ENCODE measurements at places on chromosomes 7 and 10.

DNA sequence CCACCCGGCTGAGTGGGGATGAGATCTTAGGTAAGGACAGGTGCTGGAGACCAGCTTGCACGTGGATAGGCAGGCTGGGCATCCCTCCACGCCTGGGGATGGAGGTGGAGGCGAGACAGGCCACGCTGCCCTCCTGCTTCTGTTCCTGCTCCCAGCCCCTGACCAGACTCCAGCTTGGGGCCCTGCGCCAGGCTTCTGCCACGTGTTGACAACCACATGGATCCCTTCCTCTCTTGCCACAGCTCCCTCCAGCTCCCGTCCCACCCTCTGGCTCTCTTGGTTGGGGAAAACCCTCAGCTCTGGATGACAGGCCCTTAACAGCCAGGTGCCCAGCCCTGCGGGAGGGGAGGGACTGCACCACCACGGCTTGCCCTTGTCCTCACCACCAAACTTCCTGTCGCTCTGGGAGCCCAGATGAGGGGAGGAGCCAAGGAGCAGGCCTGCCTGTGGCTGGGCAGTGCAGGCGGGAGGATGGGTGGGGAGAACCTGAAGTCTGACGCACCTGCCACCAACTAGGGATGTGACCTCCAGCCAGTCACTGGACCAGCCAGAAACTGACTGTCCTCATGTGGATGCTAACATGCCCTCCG is 36.0 kb downstream of the KCNH2 start:
- DNase-seq = no peak

DNA sequence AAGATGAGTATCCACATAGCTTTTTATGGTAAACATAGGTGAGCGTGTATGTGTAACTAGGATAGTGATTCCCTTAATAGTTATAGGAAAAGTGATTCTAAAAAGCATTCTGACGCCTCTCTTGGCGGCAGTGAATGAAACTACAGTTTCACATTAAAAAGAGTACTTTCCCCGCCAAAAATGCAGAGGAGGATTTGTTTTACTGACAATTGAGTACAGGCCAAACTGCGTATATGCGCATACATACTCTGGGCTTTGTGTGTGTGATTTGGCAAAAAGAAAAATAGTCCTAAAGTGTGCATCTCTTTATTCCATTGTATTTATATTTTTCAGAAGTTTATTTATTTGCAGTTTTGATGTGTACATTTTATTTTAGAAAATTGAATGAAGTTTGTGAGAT is 10.3 kb downstream of the CUL1 start:
- DNase-seq = no peak

- no peak for DNase-seq
Observed at GRCh38 chr10:132526676-132527075, 10.9 kb upstream of the INPP5A start.

GRCh38 chr7:94133460-94133859 is 129.3 kb upstream of the BET1 start:
- DNase-seq = no peak

- DNase-seq = no peak
Observed at GRCh38 chr7:95875519-95875918, 103.2 kb downstream of the DYNC1I1 start.

DNA sequence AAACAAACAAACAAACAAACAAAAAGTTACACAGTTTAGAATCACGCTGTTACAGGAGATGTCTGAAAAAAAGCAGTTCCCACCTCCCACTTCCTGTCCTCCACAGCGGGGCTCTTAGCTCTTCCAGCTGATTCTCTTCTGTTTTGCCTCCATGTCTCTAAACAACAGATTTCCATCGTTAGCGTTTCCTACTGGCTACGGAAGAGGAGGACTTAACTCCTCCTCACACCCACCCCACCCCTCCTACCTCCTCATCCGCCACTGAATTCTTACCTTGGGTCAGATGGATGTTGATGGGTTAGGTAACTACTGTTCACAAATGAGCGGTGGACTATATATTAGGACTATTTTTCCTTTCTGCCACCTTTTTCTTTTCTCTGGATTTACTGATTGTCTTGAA is 36.8 kb upstream of the NUB1 start:
- DNase-seq = no peak

DNA sequence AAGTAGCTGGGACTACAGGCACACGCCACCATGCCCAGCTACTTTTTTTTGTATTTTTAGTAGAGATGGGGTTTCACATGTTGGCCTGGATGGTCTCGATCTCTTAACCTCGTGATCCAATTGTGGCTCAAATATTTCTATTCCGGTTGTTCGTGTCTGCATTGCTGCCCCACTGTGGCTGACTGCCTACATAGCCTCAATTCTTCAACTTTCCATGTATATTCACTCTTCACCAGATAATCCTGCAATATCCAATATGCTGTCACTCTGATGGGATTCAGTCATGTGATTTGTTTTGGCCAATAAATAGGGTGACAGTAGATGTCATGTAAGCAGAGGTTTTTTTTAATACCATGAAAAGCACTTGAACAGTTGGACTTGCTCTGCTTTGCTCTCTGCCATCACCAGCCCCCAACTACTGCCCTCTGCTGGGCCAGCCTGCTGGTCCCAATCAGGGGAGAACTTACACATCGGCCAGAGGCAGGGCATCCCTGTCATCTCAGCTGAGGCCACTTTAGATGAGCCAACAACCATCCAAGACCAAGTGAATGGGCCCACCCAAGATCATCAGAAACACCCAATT is 56.7 kb downstream of the NSUN6 start:
- DNase-seq = no peak

- peak; percentile 85 for DNase-seq
Observed at GRCh38 chr10:72625608-72626443, at the start of gene MICU1. TSS of gene MICU1 (minus strand) at chr10:72626079. CDS start at chr10:72566793, 59,286 bp downstream.

DNA sequence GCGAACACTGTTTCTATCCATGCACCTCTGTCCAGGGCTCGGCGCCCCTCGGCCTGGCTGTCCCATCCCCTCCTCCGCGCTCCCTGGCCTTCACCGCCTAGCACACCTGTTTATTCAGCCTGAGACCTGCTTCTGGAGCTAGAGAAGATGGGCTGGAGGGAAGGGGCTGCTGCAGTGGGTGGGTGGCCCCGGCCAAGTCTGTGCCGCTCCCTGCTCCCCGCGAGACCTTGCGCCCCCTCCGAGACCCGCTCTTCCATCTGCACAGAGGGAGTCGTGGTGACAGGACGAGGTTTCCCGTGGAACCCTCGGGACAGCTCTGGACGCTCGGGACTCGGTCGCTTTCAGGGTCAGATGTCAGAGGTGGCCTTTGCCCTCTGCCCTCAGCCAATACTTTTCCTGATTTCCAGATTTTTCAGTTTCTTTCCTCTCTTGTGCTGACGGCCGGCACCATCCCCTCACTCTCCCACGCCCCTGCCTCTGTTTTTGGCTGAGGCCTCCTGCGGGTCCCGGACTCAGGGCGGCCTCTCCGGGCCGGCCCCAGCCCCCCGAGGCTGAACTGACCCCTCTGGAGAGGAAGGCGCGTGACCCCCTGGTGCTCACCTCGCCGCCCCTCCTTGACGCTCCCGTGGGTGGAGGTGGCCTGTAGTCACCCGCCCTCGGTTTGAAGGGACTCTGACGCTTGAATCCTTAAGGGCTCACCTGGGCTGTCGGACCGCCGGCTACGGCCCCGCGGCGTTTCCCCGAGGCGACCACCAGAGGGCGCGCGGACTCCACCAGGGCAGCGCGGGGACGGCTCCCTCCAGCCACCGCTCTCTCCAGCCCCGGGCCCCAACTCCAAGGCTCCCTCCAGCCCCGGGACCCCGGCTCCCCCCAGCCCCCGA is 15.6 kb downstream of the SHH start:
- DNase-seq = peak; percentile 46

- DNase-seq = no peak
Observed at GRCh38 chr7:129222064-129222463, 2.8 kb upstream of the AHCYL2 start.

All from activated CD4-positive, CD25-positive, alpha-beta regulatory T cell (primary cell).